ENCODE measurements at places on chromosomes 3 and 15.
A peak's percentile ranks its signal among the peaks of the same experiment; 100 is the strongest.

DNA sequence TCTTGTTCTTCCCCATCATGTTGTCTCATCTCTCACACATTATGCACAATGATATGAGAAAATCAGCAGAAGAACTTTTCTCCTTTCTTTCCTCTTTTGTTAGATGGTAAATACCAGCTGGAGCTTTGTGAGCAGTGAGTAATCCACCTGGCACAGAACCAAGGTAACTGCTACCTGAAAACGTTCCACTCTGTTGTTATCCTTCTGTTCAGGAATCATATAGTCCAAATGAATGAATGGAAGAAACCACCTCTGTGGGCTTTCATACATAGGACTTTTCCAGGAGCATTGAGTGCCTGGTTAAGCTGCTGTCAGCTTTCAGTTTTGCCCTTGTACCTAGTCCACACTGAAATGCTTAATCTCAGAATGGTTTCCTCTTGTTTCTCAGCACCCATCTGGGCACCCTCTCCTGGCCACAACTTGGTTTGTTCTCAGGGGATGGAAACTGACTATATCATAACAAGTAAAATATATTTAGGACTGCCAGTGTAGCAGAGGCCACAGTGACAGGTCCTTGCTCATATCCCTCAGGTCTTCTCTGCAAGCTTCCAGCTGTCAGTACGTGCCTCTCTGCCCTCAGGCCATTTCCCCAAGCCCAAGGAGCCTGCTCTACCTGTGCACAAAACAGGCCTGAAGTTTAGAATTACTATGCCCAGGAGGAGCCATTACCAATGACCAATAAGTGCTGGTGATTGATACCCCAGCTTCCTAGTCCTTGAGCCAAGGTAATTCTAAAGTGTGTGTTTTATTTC is 23.5 kb upstream of the SLC4A7 start:
- peak; percentile 74 for DNase-seq

GRCh38 chr15:96122077-96123027 is 208.1 kb upstream of the NR2F2 start:
- DNase-seq, result no peak

GRCh38 chr3:8283193-8283592 is 218.4 kb upstream of the LMCD1 start:
- DNase-seq, result no peak

- no peak for DNase-seq
These were observed 55.3 kb upstream of the CD47 start for GRCh38 chr3:108146139-108146538.

GRCh38 chr15:72825829-72826228 is 42.3 kb upstream of the ADPGK start:
- no peak for DNase-seq

DNA sequence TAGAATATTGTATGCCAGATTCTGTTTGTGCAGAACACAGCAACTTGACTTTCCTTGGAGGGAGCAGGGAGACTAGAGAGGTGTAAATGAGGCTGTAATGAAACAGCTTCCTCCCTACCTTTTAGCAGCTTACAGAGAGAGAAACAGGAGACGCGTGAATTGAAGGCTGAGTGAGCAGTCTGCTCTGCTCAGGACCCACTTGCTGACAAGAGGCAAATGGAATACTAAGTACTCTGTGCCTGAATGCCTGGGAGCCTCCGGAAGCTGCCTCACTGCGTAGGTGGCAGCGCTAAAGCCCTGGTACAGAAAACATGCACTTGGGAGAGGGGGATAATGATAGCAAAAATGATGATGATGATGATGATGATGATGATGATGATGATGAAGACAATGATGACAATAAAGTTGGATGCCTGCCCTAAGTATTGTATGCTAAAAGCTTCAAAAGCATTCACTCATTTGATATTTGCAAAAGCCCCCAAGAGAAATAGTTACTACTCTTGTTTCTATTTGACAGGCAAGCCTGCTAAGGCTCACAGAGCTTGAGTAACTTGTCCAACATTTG is 548.9 kb downstream of the NTRK3 start:
- no peak for DNase-seq

DNA sequence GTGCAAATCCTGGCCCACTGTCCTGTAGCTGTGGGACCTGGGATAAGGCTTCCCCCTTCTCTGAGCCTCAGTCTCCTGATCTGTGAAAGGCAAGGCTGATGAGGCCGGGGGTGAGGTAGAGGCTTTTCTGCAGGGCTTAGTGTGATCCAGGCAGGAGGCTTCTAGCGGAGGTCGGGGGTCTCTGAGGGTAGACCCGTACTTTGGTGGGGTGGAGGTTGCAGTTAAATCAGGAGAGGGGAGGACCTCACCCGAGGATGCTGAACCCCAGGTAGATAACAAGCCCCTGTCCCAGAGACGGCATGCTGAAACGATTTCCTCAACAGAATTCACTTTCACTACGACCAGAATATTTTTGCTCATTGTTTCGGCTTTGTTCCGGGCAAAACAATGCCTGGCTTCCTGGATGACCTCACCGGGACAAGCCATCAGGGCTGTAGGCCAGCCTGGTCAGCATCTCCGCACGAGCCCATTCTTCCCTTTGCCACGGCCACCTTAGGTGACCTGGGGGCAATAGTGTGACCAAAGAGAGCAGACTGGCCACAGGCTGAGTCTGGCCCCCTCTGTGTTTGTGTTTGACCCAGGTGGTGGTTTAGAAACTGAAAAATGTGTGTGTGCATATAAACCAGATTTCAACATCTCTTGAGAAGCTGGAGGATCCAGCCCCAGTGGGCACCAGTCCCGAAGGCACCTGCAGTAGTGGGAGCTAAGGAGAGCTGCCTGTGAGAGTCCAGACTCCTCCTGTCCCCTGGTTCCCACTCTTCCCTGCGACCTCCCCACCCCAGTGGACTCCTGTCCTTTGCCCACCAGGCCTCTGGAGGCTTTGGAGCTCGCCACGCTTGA is 33.0 kb downstream of the SLC6A6 start:
- DNase-seq, result no peak

- DNase-seq, result peak; percentile 33
These were observed 45.2 kb downstream of the TYRO3 start for GRCh38 chr15:41603941-41604911.

DNA sequence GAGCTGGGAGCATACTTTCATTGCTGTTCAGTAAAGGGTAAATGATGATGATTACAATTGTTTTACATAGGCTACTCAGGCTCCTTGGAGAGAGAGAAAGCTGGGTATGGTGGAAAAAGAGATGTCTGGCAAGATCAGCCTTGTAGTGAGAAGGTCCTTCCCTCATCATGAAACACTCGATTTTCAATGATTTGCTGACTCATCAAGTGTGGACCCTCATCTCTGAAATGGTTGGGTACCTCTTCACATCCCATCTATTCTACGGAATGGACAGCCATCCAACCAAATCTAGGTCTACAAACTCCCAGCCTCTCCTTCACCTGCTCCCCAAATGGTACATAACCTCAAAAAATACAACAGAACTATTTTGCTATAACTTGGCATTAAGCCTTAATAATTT is 370.5 kb upstream of the WNT5A start:
- DNase-seq, result no peak

GRCh38 chr3:153595186-153595815 is 433.3 kb downstream of the RAP2B start:
- peak; percentile 35 for DNase-seq

DNA sequence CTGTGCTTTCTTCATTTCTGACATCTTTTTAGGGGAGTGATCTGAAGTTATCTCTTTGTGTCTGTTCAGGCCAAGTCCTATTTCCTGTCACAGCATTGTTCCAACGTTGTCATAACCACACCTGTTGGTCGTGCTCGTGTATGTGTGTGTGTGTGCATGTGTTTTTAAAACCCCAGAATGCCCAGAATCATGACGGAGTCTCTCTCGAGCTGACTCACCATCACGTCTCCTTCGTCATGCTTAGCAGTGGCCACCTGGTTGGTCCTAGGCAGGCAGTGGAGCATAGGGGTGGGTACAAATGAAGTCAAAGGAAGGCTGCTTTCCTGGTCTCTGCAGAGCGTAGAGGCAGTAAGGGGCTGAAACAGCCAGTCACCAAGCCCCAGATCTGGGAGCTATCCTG is 126.8 kb upstream of the ABHD17C start:
- DNase-seq, result no peak

GRCh38 chr3:175980486-175981090 is 1121.5 kb downstream of the NAALADL2 start:
- DNase-seq, result no peak

GRCh38 chr3:114799816-114800215 is 347.3 kb downstream of the ZBTB20 start:
- DNase-seq, result no peak

- no peak for DNase-seq
These were observed 59.1 kb upstream of the CDV3 start for GRCh38 chr3:133514418-133514817.

DNA sequence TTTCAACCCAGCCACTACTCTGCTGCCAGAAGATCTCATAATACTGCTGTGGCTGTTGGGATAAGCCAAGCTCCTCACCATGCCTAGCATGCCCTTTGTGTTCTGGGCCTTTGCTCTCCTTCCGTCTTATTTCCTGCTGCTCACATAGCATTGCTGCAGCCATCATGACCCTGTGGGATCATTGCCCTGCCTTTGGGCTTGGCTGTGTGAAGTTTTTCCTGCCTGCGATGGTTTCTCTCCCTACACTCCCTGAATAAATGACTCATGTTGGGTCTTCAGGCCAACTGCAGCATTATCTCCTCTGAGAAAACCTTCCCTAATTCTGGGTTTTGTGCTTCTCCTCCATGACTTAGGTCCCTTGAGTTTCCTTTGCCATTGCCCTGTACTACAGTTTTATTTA is 20.8 kb upstream of the TRA2B start:
- no peak for DNase-seq

- no peak for DNase-seq
These were observed 8.0 kb downstream of the MYD88 start for GRCh38 chr3:38146504-38146903.

DNA sequence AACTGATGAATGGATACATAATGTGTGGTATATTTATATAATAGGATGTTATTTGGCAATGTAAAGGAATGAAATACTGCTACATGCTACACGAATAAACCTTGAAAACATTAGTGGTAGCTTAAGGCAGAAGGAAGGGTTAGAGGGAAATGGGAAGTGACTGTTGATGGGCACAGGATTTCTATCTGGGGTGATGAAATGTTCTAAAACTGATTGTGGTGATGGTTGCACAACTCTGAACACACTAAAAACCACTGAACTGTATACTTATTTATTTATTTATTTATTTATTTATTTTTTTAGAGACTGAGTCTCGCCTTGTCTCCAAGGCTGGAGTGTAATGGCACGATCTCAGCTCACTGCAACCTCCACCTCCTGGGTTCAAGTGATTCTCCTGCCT is 24.8 kb upstream of the SHISA5 start:
- no peak for DNase-seq

- no peak for DNase-seq
These were observed 445.4 kb upstream of the DPH6 start for GRCh38 chr15:35991386-35991785.

DNA sequence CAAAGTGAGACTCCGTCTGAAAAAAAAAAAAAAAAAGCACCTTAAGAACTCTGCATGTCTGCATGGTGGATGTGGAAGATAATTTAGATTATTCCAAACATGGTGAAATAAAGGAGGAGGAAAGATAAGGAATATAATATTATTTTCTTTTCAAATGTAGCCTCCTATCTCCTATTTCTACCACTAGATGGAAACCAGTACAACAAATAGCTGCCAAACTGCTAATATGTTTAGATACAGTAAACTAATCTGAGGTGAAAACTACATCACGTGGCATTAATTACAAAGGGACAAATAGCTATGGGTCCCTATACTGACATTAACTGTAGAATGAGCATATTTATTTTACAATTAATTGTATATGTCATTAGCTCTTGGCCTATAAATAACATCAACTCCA is 197.8 kb downstream of the TBC1D5 start:
- no peak for DNase-seq

GRCh38 chr3:36373084-36373483 is 7.2 kb upstream of the STAC start:
- no peak for DNase-seq

GRCh38 chr15:27459836-27460235 is 488.9 kb downstream of the GABRG3 start:
- DNase-seq, result no peak

GRCh38 chr3:157369727-157370421 is 66.8 kb upstream of the PTX3 start:
- DNase-seq, result no peak

Data from T47D (cell line).